CD8-positive, alpha-beta memory T cell (primary cell): ENCODE measurements at places on chromosomes 12 and 14. TPM values are rescaled to one million over a fixed set of nuclear protein-coding genes. Genes with fewer than 3 reads are reported as not detected.

- H3K4me3 ChIP-seq: no peak overlapping the region
- no peaks in the 10 kb centered on the region for H3K27me3 ChIP-seq
- no peaks in the 10 kb centered on the region for H3K36me3 ChIP-seq
These were observed 21.5 kb downstream of the DYRK2 start for GRCh38 chr12:67669934-67670631.

DNA sequence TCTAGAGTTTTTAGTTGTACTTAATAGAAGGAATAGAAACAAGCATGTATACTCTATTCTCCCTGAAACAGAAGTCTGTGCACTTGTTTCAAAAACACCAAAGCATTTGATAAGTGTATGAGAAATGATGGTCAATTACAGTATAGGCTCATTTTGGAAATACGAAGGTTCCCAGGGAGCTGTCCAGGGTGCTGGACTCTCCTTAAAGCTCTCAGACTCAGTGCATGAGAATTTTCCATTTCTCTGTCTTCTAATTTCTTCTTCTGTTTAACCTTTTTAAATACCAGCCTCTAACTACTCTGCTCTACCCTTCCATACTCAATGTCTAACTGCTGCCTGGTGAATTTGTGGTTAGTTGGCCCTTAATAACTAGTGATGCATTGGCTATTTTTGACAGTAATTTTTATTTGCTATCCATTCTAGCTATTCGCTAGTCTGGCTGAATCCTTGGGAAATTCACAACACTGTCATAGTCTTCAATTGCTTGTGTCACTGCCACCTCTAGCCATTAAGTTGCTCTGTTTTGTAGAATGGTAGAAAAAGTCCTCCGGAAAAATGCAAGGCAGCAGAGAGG lies 229.2 kb downstream of the NRXN3 start:
- DNase-seq: no peak
- H3K4me1 ChIP-seq: no peaks in the 10 kb centered on the region

DNA sequence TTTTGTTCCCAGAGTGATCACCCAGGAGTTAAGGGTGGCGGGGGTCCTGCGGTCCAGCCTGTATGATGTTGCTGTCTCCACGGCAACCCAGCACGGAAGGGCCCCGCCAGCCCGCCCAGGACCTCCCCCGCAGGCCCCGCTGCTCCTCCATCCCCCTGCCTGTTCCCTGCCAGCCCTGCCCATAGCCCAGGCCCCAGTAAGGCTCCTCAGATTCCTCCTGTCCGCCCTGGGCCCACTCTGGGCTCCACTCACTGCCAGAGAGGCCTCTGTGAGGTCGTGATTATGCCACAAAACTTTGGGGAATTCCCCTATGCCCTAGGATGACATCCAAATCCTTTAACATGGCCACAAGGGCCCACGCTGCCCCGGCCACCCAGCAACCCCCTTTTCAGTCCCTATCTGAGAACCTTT lies 20.8 kb downstream of the HSP90AA1 start:
- H3K4me3 ChIP-seq: no peak overlapping the region
- no peak for DNase-seq
- no peaks in the 10 kb centered on the region for H3K36me3 ChIP-seq
- no peak overlapping the region for H3K27ac ChIP-seq
- H3K4me1 ChIP-seq: no peaks in the 10 kb centered on the region

- H3K27ac ChIP-seq: no peak overlapping the region
- no peaks in the 10 kb centered on the region for H3K27me3 ChIP-seq
- H3K4me1 ChIP-seq: peaks cover 2% of the 10 kb centered on the region
These were observed 91.1 kb downstream of the PLXNC1 start for GRCh38 chr12:94239332-94239993.

DNA sequence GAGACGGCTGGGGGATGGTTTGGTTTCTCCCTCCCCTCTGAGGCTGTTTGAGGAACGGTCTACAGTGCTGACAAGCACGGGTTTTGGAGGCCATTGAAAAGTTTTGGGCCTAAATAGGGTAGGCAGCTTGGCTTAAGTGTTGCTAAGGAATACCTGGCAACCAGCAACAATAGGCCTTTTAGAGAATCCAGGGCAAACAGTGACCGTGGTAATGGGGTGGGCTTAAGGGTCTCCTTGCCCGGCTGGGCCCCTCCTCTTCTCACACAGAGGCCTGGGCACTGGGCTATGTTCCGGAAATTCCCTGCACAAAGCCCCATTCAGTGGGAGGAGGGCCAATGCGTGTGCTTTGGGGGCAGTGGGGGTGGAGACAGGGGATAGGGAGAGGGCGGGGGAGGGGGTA lies 55.4 kb downstream of the ASCL1 start:
- H3K4me3 ChIP-seq: no peak overlapping the region
- DNase-seq: no peak
- H3K36me3 ChIP-seq: no peaks in the 10 kb centered on the region
- H3K27me3 ChIP-seq: no peaks in the 10 kb centered on the region

DNA sequence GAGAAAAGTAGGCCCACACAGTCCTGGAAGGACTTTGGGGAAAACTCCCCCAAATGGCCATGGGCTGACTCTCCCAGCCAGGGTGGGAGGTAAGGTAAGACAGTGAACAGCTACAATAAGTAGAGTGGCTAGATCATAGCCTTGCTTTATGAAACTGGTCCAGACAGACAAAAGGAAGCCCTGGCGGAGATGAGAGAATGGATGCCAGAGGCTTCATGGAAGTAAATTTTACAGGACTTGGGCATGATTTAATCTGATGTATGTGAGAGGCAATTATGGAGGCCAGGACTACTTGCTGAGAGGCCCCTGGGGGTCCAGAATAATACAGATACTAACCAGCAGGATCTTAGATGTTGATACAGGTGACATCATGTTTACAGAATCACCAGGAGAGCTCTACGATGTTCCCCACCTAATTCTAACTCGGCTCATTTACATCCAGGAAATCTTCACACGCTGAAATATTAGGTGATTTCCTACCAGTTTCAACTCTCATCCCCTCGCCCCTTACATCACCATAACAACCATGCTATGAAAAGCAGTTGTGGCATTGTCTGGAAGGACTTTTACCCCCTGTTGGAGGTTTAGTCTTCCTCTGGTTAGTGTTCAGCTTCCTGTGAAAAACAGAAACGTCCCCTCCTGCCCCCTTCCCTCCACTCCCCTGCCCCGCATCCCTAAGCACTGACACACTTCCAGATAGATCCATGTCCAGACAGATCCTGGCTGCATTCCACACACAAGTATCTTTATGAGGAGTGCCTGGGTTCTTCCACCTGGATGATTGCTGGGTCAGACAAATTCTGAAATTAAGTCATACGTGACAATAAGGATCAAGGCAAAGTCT lies 39.5 kb upstream of the NT5DC3 start:
- no peaks in the 10 kb centered on the region for H3K4me1 ChIP-seq
- no peaks in the 10 kb centered on the region for H3K27me3 ChIP-seq

DNA sequence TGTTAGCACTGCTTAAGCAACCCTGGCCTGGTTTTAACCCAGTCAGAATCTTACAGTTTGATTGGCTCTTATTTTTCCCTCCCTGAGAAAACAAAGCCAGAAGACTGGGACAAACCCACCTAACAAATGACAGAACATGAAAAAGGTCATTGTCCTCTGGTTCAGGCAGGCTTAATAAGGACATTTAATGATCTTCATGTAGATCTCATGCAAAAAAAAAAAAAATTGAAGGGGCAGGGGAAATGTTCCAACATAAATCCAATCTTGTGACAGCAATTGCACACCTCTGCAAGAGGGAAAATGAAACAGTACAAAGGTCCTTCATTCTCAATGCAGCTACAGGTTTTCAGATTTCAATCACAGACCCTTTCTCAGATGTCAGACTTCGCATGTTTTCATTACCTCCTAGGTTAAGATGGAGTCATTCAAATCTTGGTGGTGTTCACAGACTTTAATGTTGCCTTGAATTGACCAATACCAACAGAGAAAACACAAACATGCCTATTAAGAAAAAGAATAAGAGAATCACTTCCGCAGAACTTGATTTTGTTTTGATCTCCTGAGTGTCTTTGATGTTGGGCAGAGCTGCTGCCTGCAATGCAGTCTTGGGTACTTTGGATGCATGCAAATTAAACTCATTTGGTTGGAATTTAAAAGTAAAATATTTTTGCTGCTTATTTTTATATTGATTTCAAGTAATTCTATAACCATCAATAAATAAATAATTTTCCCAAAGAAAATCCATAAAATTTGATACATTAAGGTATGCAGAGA lies 359.0 kb downstream of the BTG1 start:
- H3K27ac ChIP-seq: no peak overlapping the region
- no peaks in the 10 kb centered on the region for H3K27me3 ChIP-seq
- no peak for DNase-seq
- H3K4me1 ChIP-seq: peaks cover 17% of the 10 kb centered on the region

DNA sequence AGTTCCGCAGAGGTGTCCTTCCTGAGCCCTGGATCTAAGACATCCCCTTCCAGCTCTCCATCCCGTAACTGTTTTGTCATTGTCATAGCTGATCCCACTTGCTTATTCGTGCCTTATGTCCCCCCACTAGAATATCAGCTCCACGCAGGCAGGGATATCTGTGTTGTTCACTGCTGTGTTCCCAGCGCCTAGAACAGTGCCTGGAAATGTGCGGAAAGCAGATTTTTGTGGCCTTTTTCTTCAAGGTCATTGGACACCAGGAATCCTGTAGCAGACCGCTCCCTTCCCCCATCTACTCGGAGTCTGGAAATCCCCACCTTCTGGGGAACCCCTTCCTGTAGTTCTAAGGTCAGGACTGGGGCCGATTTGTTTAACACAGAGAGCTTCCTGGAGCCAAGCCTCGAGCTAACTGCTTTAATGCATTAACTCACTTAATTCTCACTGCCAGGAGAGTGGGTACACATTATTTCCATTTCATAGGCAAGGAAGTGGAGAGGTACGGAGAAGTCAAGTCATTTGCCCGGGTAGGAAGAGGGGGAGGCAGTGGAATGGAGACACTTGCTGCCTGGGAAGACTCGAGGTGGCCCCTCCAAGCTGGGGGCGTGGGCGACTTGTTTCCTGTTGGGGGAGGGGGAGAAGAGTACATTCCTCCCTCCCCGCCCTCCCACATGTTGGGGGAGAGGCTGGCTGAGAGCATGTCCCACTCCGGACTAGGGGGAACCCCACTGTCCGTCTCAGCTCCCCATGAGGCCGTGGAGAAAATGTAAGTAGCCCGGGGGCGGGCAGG lies 1.2 kb upstream of the SH2B3 start:
- peak overlapping the region; percentile 56 for H3K4me3 ChIP-seq
- H3K36me3 ChIP-seq: no peaks in the 10 kb centered on the region
- H3K27me3 ChIP-seq: no peaks in the 10 kb centered on the region
- peak overlapping the region; percentile 92 for H3K27ac ChIP-seq
- H3K4me1 ChIP-seq: peaks cover 54% of the 10 kb centered on the region
- DNase-seq: peak; percentile 42

GRCh38 chr14:20781803-20782202 lies 735 bp downstream of the RNASE6 start:
- no peaks in the 10 kb centered on the region for H3K36me3 ChIP-seq
- H3K27me3 ChIP-seq: no peaks in the 10 kb centered on the region
- no peak overlapping the region for H3K27ac ChIP-seq
- peak overlapping the region; percentile 54 for H3K4me3 ChIP-seq
- no peak for DNase-seq
- peaks cover 36% of the 10 kb centered on the region for H3K4me1 ChIP-seq

DNA sequence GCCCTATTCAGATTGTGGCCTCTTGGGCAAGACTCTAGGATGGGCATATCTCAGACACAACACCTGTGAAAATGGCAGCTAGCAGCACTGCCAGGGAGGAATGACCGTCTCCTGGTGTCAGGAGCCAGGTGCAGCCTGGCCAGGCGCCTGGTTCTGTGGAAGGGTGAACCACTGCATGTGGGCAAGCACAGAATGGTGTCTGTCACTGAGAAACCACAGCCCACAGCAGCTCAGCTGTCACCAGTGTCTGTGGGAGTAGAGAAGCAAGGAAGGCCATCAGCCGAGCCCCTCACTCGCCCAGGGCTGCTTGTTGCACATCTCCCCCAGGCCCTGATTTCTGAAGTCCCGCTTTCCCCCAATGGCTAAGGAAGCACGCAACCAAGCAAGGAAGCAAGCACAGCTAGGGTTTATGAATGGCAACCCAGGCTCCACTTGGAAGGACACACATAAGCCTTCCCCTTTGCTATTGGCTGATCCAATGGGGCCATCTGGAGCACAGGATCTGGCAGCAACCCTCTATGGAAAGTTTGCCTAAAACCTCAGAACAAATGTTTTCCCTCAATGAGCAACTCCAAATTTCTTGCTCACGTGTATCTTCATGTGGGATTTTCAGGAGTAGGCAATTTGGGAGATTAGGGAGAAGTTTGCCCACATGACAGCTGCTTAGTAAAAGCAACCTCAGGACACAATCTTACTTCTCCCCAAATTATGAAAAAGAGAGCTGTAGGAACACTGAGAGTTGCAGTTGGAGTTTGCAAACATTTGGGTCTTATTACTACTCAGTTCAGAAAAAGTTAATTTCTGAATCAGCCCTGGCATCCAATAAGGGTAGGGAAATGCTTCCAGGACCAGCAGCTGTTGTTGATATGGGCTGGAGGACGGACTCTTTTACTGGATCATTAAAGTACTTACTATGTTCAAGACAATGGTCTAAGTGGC lies 44.7 kb downstream of the GPHB5 start:
- no peak overlapping the region for H3K4me3 ChIP-seq
- H3K27ac ChIP-seq: no peak overlapping the region
- no peaks in the 10 kb centered on the region for H3K27me3 ChIP-seq
- H3K4me1 ChIP-seq: no peaks in the 10 kb centered on the region
- no peak for DNase-seq

- no peak for DNase-seq
- H3K27me3 ChIP-seq: no peaks in the 10 kb centered on the region
- H3K36me3 ChIP-seq: no peaks in the 10 kb centered on the region
- no peak overlapping the region for H3K4me3 ChIP-seq
- H3K27ac ChIP-seq: no peak overlapping the region
These were observed 217.4 kb upstream of the PWP1 start for GRCh38 chr12:107468182-107468581.

- no peaks in the 10 kb centered on the region for H3K27me3 ChIP-seq
- no peak for DNase-seq
- H3K36me3 ChIP-seq: no peaks in the 10 kb centered on the region
- H3K4me1 ChIP-seq: no peaks in the 10 kb centered on the region
- no peak overlapping the region for H3K4me3 ChIP-seq
These were observed 433.2 kb downstream of the PDZRN4 start for GRCh38 chr12:41621291-41621690.

OASL gene
- total RNA-seq: 4.0 TPM

OAS3 gene
- total RNA-seq: 12.5 TPM

LYZ gene
- total RNA-seq: 8.8 TPM
